EL (cell line): ENCODE measurements at places on chromosomes 12 and 14.

DNA sequence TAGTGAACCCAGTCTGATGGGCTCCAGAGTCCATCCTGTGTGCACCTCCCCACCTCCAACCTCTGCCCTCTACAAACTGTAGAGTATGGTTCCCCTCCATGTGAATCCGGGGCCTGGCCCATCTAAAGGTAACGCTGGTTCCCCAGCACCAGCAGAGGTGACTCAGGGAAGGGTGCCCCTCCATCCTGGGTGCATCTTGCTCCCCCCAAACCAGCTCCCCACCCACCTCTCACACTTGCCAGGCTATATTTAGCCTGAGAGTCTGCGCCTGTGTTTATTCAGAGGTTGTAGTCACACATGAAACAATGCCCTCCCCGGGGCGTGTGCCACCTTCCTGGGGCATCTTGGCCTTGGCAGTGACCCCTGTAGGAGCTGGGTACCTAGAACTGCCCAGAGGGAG, 26.2 kb downstream of the RASAL1 start:
- DNase-seq, result no peak

DNA sequence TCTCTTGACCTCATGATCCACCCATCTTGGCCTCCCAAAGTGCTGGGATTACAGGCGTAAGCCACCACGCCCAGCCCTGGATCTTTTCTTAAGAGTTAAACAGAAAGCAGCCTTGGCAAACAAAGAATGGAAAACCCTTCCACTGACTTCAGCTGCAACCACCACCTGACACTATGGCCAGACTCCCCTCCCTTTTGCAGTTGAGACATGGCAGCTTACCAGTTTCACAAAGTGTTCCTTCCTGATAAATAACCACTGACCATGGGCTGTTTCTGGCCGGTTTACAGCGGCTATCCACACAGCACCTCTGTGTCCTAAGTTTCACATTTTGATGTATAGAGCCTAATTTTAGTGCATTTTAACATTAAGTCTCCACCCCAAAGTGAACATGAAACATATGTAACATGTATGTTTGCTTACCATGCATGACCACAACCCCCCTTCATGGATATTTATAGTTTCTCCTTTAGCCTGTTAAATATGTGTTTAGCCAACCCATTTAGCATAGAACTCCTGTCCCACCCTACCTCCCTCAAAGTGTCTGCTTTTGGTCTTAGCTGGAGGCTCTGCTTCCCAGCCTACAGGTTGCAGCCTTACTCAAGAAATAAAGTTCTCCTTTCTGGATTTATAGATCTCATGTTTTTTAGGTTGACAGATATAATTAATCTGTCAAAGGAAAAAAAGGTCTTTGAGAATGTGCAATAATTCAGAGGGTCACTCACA, 32.7 kb upstream of the RAB21 start:
- DNase-seq, result no peak

DNA sequence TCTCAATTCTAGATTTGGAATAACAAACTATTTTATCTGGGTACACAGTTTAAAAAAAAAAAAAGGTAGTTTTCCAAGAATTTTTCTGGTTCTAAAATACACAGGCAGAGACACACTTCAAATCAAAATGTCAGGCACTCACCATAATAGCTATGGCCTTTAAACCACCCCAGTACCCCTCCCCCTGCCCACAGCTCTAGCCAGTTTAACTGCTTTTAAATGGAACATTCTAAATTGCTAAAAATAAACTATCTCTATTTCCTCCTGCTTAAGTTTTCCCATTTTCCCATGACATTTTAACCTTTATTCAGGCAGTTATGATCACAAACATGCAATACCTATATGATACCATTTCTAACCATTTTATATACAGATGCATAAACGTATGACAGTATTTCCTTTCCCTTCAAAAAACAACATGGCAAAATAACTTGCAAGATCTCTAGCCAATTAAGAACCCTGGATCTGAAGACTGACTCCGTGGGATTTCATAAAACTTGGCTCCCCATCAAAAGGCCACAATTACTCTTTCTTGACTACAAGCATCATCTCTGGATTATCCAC, 46.3 kb downstream of the PPP2R5E start:
- DNase-seq, result no peak

DNA sequence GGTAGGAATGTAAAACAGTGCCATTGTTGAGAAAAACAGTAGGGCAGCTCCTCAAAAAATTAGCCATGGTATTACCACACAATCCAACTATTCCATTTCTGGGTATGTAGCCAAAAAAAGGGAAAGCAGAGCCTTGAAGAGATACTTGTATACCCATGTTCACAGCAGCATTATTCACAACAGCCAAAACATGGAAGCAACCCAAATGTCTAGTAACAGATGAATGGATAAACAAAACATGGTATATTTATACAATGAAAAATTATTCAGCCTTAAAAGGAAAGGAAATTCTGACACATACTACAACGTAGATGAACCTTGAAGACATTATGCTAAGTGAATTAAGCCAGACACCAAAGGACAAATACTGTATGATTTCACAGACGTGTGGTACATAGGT, 67.6 kb upstream of the GNG2 start:
- no peak for DNase-seq

DNA sequence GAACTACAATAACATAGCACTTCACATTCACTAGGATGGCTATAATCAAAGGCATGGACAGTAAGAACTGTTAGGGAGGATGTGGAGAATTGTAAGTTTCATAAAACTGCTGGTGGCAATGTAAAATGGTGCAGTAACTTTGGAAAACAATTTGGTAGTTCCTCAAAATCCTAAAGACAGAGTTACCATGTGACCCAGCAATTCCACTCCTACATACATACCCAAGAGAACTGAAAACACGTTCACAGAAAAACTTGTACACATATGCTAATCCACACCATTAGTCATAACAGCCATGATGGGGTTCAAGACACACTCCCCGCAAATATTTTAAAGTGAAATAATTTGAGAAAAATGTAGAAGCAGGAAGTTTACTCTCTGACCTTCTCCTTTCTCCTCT, 31.7 kb downstream of the GALC start:
- no peak for DNase-seq

DNA sequence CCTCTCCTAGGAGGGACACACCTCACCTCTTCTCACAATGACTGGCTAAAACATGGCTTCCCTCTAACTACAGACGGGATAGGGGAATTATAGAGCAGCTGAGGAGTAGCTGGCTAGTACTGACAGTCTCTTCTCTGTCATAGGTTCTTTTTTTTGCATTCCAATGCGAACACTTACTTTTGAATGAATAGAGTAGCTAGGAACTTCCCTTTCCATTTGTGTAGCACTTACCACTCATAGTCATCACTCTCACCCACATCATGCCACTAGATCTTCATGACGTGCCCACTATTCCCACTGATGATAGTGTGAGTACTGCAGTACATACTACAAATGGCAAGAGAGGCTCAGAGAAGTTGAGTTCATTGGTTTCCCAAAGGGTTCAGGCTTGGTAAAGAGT, 143.9 kb upstream of the HIF1A start:
- DNase-seq, result no peak

DNA sequence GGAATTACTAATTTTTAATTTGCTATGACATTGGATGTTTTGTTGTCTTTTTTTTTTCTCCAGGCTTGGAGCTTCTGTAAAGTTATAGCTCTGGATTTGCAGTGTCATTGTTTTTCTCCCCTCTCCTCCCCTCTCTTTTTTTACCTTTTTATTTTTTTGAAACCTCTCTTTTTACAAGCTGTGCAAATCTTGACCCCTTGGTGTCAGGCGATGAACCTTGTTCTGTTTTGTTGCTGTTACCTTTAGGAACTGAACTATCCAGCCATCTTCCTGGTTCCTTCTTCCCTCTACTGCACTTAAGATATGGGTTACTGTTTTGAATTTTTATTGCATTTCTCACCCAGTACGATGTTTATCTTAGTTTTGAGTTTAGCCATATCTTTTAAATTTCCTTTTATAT, 13.7 kb downstream of the KTN1 start:
- DNase-seq, result no peak
